ENCODE measurements at places on chromosomes 1 and 21.
A peak's percentile ranks its signal among the peaks of the same experiment; 100 is the strongest.

DNA sequence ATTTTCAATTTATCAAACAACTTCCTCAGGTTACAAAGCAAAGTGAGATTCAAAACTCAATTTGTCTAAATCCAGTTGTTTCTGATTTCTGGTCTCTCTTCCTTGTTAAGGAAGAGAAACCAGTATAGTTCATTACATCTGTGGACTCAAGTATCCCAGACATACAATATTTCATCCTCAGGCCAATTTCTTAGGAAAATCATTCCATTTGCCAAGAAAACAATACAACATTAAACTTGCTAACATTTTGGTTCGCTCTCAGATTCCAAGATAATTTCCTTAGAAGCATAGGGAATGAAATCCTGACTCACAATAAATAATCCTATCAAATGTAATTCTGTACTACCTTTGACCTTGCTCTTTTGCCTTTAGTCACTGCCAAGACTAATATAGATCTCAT is 11.2 kb upstream of the TTLL7 start:
- no peak for DNase-seq

DNA sequence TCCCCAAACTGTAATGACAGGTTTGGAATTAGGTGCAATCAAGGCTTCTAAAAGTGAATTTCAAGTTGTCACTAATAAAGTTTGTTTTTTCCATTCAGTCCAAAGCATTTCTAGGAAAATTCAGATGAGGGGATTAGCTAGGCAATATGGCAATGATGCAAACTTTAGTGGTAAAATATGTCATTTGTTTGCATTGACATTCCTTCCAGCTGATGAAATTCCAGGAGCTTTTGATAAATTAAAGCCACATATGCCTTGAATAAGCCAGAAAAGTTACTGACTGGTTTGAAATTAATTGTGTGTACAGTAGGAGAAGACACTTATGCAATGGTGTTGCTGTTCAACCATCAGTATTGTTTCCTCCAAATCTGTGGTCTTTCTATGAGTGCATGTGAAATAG is 57.8 kb downstream of the MROH9 start:
- peak; percentile 23 for DNase-seq

DNA sequence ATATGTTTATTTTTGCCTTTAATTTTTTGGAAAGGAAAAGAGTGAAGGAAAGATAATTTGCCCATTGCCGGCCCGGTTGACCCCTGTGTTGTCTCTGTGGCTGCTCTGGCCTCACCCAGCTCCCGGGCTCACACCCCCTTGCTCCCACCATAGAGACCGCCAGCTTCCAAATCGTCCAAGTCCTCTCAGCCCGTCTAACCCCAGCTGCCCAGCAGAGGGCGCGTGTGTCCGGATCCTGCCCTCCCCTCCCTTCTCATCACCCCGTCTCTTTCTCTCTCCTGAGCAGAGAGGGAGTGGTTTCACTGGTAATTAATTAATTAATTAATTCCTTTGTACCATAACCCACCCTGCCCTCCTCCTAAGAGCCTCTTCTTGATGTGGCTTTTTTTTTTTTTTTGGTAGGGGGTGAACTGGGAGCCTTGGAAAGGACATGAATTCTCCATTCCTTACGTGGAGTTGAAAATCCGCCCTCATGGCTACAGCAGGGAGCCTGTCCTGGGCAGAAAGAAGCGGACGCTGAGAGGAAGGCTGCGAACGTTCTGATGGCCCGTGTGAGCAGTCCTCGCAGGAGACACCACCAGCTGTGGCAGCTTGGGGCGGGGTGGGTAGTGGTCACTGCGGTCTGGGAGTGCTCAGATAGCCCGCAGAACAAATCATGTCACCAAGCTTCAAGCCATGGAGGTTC is 45.9 kb downstream of the KIAA0040 start:
- DNase-seq: no peak

DNA sequence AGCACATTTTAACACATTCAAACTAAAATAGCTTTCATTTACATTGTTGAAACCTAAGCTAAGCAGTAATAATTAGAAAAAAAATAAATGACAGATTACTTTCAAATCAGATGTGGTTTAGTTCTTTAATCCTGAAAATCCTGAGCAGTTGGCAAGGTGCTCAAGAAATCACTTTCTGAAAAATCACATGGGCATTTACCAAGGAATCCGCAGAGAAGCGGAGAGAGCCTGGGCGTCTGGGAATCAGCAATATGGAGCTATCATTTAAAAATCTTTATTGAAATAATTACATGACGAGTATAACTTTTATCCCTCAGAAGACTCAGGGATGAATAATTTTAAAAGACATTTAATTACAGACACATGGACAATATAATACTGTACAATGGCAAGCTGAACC is 30.2 kb downstream of the GRIK1 start:
- no peak for DNase-seq

- no peak for DNase-seq
Measured at GRCh38 chr1:233211106-233211505, 84.4 kb downstream of the PCNX2 start.

DNA sequence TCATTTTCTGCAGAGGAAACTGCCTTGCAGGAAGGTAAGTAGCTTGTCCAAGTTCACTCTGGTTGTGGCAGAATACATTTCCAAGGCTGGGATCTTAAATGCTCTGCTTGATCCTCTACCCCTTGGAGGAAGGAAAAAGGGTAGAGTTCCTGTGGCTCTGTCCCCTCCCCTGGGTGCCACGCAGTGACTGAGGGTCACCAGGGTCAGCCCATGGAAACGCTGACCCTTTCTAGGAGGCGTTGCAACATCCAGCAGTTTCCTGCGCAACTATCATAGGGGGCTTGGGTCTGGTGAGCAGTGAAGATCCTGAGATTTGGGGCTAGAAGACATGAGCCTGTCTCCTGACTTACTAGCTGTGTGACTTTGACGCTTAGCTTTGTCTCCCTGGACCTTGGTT is 29.4 kb upstream of the EPS8L3 start:
- no peak for DNase-seq

DNA sequence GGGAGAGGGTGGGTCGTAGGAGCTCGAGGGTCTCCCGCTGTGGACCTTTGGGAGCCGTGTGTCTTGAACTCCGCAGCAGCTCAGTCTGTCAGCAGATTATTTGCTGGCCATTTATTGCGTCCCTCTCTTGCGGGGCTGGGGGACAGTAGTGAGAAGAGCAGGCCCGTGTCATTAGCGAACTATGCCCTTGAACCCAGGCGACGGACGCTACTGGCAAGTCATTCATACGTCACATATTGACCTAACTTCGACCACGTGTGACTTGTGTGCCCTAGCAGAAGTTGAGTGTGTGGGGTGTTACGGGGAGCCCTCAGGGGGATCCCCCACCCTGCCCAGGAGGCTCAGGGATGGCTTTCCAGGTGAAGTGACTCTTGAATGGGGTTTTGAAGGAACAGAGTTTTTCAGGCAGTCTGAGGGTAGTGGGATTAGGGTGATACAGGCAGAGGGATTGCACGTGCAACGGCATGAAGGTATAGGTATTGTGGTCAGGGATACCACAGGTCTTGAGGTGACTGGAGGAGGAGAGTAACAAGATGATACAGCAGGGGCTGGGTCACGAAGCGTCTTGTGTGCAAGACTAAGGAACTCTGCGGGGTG is 13.0 kb downstream of the RCC1 start:
- no peak for DNase-seq

DNA sequence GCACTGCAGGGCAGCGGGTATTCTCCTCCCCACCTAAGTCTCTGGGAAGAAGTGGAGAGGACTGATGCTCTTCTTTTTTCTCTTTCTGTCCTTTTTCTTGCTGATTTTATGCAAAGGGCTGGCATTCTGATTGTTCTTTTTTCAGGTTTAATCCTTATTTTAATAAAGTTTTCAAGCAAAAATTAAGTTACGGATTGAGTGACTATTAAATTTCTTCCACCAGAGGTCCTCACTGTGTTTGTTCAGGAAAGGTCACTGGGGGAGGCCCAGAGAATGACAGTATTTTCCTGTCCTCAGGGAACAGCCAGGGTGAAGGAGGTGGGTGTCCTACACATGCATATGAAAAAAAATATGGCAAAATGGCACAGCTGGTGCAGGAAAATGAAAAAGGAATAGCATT is 4.4 kb upstream of the ELF3 start:
- no peak for DNase-seq

DNA sequence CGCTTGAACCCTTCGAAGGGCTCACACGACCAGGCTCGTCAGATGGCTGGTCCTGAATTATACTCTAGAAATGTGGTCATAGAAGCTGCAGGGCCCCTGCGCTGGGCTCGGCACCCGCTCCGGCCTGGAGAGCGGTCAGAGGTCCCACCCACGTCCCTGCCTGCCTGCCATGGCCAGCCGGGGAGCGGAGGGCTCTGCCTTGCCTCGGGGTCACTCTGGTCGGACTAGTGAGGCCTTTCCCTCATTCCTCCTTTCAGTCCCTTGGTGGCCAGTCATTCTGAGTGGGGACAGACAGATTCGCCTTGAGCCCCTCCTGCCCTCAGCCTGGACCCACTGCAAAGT is 529 bp upstream of the MARCKSL1 start:
- no peak for DNase-seq

GRCh38 chr1:80211691-80212380 is 1205.3 kb upstream of the ADGRL4 start:
- peak; percentile 62 for DNase-seq
